ENCODE measurements at places on chromosomes 2 and 18.

- no peak for DNase-seq
Observed at GRCh38 chr2:50263728-50264127, 768.2 kb downstream of the NRXN1 start.

GRCh38 chr2:37934591-37935513 is 9.8 kb downstream of the RMDN2 start:
- DNase-seq, result no peak

- DNase-seq, result no peak
Observed at GRCh38 chr18:63224630-63225029, 94.9 kb downstream of the BCL2 start.

DNA sequence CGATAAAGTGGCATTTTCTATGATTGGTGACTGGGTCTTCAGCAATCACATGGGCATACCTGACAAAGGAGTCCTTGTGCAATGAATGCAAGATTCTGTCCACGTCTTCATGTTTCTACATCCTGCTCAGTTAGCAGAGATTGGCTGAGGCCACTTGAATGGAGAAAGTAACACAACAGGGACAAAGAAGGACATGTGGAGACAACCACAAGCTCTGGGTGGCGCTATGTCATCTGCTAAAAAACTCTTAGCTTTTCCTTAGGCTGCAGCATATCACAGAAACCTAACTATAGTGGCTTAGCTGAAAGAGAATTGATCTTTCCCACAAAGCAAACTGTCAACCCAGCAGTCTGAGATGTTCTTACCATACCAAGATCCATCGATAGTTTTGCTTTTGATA is 1109.7 kb downstream of the SOCS6 start:
- no peak for DNase-seq

DNA sequence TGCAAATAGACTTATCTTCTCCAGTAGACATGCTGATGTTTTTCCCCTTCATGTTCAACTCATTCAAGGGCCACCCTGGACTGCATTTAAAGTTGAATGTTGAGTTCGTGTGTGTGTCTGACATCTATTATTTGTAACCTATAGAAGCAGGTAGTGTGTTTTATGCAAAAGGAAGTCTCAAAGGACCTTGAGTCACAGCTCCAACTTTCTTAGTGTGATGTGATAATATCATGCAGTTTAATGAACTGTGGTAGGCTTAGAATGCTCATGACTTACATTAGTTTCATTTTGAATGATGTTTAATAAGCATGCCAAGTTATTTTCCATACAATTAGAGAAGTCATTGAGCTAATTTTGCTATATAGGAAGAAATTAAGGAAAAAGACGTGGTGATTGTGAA is 67.9 kb downstream of the CERS6 start:
- no peak for DNase-seq

GRCh38 chr2:216551234-216552068 is 52.8 kb downstream of the RPL37A start:
- DNase-seq, result no peak

GRCh38 chr2:48713647-48714046 is 41.9 kb downstream of the LHCGR start:
- DNase-seq, result no peak

DNA sequence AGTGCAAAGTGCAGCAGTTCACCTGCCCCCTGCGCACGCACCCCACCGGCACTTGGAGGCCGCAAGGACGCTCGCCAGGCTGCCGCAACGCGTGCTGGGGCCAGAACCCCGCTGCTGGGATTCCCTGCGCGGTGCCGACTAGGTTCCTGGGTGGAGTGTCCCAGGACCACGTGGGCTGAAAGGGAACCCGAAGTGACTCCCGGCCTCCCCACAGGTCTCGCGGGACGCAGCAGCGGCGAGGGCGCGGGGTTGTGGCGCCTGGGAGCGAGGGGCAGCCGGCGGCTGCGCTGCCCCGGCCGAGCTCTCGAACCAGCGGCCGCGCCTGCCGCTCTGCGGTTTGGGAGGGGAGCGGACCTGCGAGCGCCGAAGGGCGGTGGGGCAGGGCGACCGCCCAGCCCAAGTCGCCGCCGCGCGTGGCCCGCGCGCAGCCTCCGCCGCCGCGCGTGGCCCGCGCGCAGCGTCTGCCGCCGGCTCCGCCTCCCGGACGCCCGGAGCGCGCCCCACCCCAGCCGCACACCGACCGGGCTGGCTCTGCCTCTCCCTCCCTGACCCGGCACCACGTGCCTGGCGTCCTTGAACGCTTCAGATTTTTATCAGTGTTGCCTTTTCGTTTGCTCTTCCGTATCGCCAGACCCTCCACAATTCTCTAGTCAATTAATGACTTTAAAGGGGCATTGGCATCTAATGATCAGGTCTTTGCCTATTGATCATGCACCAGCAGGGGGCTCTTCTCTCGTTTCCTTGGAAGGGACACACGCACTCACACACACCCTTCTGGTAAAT is at the start of gene FTCDNL1:
Gene FTCDNL1, minus strand, starts transcription at position 475 of the 783 bp plus-strand sequence. CDS start 2,230 bp downstream, outside the sequence.
- DNase-seq, result peak; percentile 58

DNA sequence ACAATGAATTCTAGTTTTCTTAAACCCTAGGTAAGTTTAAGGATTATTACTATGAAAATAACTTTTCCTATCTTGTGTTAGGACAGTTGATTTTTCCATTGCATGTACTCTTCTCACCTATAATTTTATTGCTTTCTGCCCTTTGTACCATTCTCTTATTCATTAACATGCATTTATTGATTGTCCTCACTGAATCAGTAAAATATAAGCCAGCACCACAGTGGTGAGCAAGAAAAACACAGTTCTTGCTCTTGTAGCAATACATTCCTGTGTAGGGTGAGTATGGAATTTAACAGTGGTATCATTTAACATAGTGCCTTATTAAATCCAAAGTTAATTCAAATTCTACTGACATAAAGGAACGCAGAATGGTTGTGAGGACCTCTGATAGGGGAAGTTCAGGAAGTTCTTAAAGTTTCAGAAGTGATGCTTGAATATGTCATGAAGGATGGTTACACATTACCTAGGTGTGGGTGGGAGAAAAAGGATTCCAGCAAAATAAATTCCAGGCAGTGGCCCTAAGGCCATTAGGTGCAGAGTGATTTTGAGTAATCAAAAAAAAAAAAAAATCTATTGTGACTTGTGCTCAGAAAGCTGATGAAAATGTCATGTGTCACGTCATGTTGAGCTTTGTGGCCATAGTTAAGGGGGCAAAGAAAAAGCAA is 104.7 kb upstream of the DSEL start:
- no peak for DNase-seq

- DNase-seq, result no peak
Observed at GRCh38 chr2:216308576-216308975, 63.7 kb downstream of the MARCHF4 start.

DNA sequence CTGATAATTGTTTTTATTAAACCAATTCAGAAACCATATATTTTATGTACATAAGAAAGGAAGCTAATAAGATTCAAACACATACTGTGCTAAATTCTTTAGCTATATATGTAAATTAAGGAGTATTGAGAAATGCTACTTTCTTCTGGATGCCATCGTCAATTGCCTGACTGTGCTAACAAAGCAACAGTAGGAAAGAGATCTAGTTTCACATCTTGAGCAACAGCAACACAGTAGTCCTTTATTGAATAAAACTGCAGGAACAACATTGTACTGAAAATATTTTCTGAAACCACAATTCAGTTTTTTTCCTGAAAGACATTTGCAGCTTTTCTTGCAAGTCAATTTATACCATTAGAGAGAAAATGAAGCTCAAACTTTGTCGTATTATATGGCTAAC is 1404.9 kb upstream of the SLC39A10 start:
- DNase-seq, result no peak

GRCh38 chr2:88692187-88692586 is 714 bp downstream of the RPIA start:
- no peak for DNase-seq

DNA sequence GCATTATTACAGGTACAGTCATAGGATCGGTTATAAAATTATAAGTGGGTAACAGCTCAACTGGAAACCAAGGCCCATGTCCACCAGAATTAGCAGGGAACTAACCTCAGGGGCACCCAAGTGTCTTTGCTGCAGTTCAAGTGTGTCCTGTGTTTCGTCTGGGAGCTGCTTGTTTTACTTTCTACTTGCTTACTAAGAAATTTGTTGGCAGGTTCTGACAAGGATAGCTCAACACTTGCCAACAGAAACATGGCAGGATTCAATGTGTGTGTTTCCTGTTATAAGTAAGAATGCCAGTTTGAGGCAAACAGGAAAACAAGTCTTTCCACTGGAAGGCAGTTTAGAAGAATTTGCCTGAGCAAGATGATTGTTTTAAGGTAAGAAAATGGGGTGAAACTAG is 104.5 kb downstream of the EPHA4 start:
- DNase-seq, result no peak

DNA sequence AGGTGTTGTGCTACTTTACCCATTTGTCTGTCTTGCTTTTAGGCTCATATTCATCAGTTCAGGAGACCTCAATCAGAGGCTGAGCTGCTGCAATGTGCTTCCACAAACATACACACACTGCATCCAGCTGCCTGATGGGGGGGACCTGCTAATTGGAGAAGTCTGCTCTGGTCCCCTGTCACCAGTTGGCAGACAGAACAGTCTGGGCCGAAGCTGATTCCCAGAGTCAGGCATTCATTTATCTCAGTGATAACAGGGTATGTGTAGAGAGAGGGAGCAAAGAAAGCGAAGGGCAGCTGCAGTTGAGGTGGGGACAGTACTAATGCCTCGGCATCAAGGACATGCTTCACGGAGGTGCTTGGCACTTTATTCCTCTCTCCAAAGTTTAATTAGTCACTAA is 584.3 kb upstream of the PIK3C3 start:
- no peak for DNase-seq

GRCh38 chr2:65731476-65731875 is 299.1 kb upstream of the SPRED2 start:
- DNase-seq, result no peak

DNA sequence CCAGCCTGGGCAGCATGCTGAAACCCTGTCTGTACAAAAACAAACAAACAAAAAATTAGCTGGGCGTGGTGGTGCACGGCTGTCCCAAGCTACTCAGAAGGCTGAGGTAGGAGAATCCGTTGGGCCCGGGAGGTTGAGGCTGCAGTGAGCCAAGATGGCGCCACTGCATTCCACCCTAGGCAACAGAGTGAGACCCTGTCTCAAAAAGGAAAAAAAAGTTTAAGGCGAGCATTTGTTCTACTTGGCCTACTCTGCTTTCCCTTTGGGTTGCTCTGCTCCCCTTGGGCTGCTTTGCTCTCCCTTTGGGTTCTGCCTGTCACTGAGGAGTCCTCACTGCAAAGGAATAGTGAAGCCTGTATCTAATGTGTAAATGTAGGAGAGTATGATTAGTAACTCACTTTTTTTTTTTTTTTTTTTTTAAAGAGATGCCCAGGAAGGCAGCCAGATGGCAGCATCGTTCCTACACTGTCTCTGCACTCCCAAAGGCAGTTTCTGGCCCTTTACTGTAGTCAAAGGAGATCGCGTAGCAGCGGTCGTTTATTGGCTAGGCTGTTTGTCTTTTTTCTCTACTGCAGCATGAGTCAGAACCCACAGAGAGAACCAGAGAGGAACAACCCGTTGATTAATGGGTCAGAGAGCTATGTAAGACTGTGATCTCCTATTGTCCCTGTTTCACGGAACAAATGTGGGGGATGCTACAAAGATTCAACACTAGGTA is 118.3 kb upstream of the CWC22 start:
- peak; percentile 18 for DNase-seq

DNA sequence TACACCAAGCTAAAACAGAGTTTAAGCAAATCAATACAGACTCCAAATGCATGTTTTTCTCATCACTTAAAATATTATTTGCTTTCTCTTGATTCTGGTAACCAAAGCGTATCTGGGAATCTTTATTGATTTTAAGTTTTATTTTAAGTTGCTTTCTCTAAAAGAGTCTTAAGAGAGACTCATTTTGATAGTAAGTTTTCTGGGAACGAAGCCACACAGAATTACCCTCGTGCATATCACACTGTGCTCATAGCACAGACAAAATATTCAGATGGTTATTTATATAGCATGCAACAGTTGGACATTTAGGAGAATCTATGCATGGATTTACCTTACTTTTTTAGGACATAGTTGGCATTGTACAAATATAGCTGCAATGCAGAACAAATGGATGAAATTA is 597.5 kb upstream of the NRXN1 start:
- DNase-seq, result no peak

DNA sequence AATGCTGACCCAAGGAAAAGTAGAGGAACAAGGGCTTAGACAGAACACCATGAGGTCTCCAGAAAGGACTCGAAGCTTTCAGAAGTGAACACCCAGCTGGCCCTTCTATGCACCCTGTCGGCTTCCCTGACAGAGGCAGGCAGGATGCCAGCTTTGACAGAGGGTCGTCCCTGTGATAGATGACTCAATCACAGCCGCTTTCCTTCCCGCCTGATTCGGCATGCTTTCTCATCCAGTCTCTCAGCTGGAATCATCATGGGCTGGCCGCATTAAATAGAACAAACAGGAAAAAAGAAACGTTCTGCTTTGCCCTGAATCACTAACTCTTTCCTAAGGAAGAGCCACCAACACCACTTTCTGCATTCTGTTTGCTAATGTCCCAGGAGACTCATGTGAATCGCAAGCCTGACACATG is 140.3 kb upstream of the RAB12 start:
- DNase-seq, result no peak

DNA sequence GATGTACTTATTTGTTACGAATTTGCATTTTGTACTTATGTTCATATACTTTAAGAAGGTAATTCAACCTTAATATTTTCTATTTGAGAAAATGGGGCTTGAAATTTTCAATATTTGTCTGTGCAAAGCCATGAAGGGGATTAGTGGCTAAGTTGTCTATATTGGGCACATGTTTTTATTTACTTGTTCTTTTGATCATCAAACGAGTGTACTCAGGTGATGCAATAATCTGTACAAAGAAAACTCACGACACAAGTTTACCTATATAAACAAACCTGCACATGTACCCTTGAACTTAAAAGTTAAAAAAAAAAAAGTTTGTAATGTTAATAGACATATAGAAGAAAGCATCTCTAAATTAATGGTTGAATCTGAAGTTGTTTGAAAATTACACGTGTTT is 658.9 kb upstream of the SYT4 start:
- DNase-seq, result no peak

DNA sequence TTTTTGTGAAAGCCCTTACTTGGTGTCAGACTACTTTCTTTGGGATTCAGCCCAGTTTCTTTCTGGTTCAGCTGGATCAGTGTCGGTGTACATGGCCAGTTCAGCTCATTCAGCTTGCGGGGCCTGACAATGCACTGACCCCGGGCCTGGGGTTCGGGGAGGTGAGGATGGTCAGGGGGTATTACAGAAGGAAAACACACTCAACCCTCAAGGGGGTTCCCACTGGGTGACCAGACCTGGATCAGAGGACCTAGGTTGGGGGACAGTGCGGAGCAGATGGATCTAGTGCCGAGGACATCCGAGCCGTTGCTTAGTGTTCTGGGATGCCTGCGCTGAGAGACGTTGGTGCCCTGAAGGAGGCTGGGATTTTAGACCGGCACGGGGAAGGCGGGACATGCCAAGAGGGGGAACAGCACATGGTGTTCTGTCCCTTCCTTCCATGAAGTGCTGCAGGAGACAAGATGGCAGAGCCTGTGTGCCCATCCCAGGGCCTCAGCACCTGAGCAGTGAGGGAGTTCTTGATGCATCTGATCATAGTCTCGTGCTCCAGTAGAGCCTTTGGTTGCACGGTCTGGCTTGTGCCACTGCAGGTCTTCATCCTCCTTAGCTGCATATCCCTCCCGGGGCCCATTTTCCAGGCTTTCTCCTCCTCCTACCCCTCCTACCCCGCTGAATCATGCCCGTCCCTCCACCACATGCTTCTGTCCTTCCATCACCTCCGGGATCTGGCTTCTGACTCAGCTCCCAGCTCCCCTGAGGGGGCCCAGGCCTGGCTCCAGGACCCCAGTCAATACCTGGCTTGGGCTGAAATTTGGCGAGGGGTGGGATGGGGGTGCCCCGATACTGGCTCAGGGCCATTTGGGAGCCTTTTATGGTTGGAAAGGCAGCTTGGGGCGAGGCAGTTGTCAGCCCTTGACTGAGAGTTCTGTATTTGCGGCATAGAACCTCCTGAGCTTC is 18.0 kb downstream of the SPEG start:
- no peak for DNase-seq

Measured in stimulated activated CD8-positive, alpha-beta memory T cell treated with anti-CD3 and anti-CD28 coated beads, Interleukin-4, amount 100 ng/mL, for 24 hours (primary cell).